ENCODE measurements at places on chromosomes 6 and 20.

GRCh38 chr20:52420805-52421204 is 229.2 kb upstream of the ZFP64 start:
- DNase-seq: no peak

DNA sequence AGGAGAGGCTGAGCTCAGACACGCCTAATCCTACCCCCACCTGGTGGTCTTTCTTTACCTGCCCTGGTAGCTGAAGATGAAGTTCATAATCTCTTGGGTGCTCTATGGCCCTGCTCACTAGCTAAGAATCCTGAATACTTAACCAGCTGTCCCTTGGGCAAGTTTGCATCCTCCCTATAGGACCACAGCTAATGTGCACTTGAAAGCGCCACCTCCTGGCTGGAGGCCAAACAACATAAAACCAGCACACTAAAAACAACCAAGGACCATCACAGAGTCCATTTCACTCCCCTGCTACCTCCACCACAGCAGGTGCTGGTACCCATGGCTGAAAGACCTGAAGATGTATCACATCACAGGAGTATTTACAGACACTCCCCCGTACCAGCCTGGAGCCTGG is 155.5 kb upstream of the SLC24A3 start:
- peak; percentile 31 for DNase-seq

- DNase-seq: peak; percentile 54
Measured at GRCh38 chr20:36969478-36970186, 18.1 kb upstream of the SAMHD1 start.

DNA sequence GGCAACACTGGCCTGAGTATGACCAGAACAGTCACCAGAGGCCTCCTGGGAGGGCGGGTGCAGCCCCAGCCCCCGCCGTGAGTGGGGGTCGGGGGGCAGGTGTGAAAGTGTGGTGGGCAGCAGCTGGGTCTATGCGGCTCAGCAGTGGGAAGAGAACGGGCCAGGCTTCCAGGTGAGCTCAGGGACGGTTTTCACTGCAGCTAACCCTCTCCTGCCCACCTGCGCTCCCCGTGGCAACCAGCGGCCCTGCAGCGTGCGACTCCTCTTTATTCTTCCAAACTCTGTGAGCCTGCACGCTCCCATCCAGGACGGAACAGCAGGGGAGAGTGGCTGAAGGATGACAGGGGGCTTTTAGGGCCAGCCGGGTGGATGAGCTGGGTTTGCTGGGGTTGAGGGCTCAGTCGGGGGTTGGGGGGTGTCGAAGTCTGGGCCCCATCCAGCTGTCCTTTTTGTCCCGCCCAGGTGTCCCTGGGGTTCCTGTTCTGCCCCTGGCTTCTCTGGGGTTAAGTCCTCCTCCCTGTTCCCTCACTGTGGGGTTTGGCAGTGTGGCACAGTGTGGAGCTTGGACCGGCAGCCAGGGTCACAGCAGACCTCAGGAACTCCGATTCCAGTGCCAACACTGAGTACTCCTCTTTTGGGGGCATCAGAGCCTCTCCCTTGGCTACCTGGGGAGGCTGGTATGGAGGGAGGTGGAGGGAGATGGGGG is 859 bp upstream of the BIRC7 start:
- DNase-seq: no peak

- no peak for DNase-seq
Measured at GRCh38 chr20:46894579-46894958, at the start of gene EYA2. Gene EYA2, plus strand, starts transcription at chr20:46894843. Its CDS starts 95,168 bp downstream, at chr20:46990011.

DNA sequence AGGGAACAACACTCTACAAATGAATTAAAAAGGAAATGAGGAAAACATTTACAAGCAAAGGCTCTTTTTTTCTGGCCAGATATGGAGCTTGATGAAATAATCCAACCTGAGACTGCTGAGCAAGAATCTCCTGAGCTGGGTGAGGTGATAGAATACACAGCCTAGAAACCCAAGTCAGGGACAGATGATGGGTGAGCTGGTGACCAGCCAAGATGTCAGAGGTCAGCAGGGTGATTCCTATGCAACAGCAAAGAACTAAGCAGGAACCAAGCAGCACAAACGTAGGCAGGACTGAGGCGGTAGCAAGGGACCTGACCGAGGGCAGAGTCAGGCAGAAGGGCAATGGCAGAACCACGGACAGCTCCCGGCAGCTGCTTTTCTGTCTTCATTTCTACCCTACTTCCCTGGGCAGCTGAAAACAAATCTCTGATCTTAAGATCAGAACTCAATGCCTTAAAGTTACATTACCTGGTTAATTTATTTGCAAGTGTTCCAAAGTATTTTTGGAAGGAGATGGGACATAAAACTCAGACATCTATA is 75.1 kb downstream of the CDC40 start:
- DNase-seq: peak; percentile 37

- DNase-seq: no peak
Measured at GRCh38 chr6:149714442-149714841, 3.5 kb downstream of the LATS1 start.

- DNase-seq: no peak
Measured at GRCh38 chr6:115592025-115592424, 468.7 kb downstream of the FRK start.

GRCh38 chr20:40900666-40901215 is 127.9 kb upstream of the TOP1 start:
- DNase-seq: peak; percentile 63

GRCh38 chr20:35319192-35319870 is 27.1 kb upstream of the FAM83C start:
- DNase-seq: no peak

- no peak for DNase-seq
Measured at GRCh38 chr6:123829302-123829953, 25.8 kb downstream of the NKAIN2 start.

DNA sequence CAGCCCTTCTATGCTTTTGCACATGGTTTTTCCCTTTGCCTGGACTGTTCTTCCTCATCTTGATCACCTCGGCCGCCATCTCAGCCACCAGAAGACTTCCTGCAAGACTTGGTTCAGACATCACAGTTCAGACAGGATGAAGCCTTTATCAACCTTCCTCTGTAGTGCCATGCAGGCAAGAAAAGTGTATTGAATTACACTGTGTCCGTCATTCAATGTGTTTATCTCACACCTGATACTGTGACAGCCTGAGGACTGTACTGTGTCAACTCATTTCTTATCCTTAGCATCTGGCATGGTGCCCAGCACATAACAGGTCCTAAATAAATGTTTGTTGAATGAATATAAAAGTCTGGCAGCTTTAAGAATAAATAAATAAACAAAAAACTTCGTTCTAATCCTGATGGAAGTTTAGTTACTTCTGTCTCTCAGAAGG is 133.3 kb upstream of the MAN1A1 start:
- DNase-seq: no peak

DNA sequence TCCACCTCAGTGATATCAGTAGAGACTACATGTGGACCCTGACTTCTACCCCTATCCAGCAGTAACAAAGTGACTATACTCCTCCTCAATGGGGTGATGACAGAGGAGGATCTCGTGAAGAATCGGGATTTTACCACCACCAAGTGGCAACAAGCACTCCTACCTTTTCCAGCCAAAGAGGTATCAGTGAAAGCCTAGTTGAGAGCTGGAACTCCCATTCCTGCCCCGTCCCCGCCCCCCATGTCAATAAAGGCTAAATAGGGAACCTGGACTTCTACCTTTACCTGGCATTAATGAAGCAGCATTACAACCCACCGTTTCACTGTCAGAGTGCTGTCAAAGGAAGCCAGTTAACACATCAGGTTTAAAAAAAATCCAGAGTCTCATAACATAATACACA is 45.3 kb downstream of the RNF24 start:
- DNase-seq: no peak

DNA sequence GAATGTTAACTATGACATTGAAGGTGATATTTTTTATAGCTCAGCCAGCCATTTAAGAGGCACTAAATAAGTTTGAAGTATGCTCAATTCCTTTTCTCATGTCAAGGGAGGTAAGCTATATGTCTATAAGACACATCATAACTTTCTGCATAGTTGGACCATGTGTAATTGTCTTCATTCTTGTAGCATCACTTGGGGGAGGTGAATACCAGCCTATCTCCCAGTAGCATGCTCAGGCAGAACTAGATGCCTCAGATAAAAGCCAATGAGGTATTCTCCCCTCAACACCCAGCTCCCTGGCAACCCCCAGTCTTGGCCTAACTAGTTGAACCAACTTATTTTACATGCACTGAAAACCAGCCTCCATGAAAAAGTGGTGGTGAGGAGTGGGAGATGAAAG is 158.3 kb upstream of the JAG1 start:
- no peak for DNase-seq

DNA sequence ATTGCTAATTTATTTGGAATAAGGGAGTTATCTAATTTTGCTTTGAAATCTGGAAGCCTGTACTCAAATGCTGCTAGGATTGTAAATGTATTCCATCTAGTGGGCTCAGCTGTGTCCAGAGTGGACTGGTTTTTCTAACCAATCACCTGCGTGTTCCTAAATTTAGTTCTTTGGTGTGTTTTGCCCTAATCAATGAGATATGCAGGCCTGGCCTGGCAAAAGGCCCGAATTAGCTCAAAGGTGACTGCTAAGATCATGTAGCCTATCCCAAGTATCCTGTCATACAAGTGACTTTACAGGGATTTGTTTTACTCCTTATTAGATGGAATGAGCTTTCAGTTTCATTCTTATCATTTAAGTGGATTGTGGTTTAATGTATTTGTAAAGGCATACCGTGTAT is 51.3 kb upstream of the ARMC2 start:
- no peak for DNase-seq

DNA sequence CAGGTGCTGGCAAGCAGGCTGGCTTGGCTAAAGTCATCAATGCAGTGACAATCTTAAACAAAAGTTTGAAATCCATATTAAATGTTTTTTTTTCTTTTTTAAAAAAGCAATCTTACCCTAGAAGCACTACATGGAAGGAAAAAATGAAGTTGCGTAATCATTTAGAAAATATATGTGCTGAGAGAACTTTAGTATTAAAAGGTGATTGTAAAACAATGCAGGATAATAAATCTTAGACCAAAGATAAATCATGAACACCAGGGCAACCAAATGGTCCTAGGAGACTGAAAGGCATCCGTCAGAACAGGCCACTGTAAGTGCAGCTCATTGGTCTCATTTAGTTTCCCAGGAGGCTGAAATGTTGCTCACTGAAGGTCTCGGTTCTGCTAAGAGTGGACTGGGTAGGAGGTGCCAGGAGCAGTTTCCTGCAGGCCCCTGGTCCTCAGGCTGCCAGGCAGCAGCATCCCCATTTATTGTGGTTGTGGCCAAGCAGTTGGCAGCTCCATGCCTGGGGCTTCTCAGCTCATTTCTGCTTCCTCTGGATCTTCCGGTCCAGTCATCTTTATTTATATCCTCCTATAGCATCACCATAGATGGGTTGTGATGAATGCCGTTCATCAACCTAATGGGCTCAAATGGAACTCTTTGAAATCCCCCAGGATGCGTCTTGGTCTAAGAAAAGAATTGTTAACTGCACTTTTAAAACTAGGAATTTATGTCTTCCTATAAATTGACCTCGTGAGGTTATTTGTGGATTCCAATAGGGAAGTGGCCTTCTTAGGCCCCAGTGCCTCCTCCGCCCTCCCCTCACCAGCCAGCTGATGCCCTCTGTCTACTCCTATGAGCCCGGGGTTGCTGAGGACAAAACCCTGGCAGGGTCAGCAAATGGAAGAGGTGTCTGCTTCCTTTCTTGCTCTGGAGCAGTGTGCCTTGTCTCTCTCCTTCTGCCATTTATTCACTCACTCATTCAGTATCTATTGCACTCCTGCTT is 269.0 kb downstream of the UST start:
- DNase-seq: peak; percentile 63

GRCh38 chr20:38094373-38094891 is 60.9 kb downstream of the RPRD1B start:
- DNase-seq: peak; percentile 93

DNA sequence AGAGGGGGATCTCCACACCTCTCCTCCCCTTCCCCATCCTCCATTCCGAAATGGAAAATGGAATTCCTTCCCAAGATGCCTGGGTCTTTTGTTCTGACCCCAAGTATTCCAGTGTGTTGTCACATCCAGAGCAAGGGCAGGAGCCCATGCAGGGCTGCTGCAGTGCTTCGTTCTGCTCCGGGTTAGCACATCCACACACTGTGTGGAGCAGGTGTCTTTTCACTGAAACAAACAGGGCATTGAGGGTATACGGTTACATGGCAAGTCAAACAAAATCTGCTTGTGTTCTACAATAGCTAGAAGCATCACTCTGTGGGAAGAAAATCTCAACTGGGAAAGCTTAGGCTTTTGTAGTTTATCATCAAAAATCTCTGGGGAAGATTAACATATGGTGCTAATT is 56.9 kb downstream of the LYRM2 start:
- DNase-seq: no peak

DNA sequence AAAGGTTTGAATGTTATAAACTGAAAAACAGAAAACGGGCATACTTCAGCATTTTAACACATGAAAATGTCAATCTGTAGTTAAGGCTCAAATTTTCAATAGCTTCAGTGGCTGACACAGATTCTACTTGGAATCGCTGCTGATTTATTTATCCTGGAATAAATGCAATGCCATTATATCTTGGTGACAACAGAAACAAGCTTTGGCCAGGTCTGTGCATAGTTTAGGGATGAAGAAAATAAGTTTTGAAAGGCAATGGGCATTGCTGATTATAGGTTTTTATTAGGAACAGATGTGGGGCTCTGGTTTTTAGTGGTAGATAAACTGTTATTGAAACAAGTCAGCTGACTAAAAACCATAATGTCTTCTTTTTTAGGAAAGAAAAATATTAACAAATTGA is 96.8 kb upstream of the SOX4 start:
- no peak for DNase-seq

- DNase-seq: peak; percentile 31
Measured at GRCh38 chr6:4805553-4806336, 29.5 kb downstream of the CDYL start.

DNA sequence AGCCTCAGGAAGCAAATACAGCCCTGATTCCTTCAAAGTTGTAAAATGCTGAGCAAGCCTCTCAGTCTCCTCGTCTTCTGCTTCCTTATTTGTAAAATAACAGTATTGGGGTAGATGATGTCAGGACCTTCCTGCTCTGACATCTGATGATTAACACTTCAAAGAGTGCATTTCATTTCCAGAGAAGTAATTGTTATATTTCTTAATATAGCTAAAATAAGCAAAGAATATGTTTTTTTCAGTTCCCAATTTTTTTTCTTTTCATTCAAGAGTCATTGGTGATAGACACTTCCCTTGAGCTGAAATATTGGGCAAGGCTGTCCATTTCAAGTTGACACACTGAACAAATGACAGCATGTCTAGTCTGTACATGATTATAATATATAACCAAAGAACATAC is 53.4 kb downstream of the SLX4IP start:
- DNase-seq: peak; percentile 81

DNA sequence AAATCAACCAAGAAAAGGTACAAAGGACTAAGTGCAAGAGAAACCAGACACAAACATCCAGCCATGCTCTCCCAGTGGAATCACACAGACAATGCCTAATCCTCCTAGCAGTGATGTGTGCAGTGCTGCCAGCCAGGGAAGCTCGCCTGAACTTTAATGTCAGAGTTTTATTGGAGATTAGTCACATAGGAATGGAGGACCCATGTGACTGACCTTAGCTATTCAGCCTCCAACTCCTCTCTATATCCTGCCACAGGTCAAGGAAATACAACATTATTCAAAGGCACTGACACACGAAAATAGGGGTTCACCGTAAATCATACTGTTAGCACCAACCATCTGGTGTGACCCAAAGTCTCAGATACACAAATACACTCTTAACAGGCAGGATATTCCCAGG is 684.6 kb downstream of the DOK5 start:
- no peak for DNase-seq

GRCh38 chr6:5771759-5772390 is 234.8 kb downstream of the NRN1 start:
- DNase-seq: no peak

- DNase-seq: no peak
Measured at GRCh38 chr6:159806021-159806458, 6.0 kb downstream of the PNLDC1 start.

Data from inflammatory macrophage (primary cell).